H9 (cell line): ENCODE measurements at places on chromosomes 1 and 21.
A peak's percentile ranks its signal among the peaks of the same experiment; 100 is the strongest.

GRCh38 chr1:166377896-166378295 lies 211.1 kb upstream of the FAM78B start:
- no peak for DNase-seq

GRCh38 chr1:206684478-206685333 lies at the start of gene MAPKAPK2:
TSS of gene MAPKAPK2 (plus strand) at chr1:206684905. CDS start at chr1:206685230, 325 bp downstream.
- DNase-seq, result peak; percentile 85

DNA sequence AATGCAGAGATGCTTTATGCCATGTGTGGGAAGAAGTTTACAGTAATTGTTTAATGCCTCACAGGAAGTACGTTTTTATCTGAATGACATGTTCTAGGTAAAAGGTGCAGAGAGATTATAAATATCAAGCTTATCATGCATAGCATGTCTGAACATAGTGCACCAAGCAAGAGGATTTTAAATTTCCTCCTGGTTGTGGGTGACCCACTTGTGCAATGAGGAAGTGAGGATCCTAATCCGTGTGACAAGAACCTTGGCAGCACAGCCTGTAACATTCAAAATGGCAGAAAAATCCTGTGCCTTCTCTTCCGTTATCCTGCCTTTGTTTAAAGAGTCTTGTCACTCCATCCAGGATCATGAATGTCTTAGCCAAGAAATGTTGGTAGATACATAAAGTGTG lies 75.6 kb downstream of the PLA2G4A start:
- DNase-seq, result no peak

GRCh38 chr1:110593902-110594301 lies 12.3 kb downstream of the KCNA2 start:
- DNase-seq, result no peak

DNA sequence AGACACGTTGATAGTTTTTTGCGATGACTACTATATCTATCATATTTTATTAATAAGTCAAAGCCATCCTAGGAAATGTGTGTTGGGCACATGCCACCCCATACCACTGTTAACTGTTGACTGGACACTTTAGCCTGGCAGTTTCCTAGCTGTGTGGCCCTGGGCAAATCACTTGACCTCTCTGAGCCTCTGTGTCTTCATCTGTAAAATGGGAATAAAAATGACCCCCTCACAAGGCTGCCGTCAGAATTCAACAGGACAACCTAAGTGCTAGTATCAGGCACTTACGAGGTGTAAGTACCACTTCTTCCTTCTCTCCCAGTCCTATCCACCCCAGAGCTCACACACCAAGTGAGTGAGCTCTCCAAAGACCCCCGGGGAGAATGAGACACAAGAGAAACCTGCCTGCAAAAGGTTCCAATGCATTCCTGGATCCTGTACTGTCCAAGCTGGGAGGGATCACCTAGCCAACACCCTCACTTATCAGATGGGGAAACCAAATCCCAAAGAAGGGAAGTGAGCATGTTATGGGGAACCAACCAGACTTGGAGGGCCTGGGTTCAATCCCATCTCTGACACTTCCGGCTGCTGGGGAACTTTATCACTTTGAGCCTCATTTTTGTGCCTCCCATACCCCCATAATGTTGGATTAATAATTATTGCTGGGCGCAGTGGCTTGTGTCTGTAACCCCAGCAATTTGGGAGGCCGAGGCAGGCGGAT lies 24.9 kb downstream of the HSPG2 start:
- no peak for DNase-seq

GRCh38 chr1:24963099-24963872 lies 33.2 kb upstream of the RUNX3 start:
- no peak for DNase-seq

GRCh38 chr1:108072776-108073175 lies 107.8 kb upstream of the VAV3 start:
- no peak for DNase-seq

- DNase-seq, result peak; percentile 49
Measured at GRCh38 chr1:246117066-246117791, 389.9 kb downstream of the SMYD3 start.

GRCh38 chr1:226108935-226109828 lies 46.7 kb downstream of the H3-3A start:
- no peak for DNase-seq
